Right ventricle myocardium superior (tissue), 1 donor: ENCODE measurements at places on chromosomes 5 and 9. TPM values are rescaled to one million over a fixed set of nuclear protein-coding genes. Genes with fewer than 3 reads are reported as not detected.

Gene ZNF608
- total RNA-seq, result 8.6 TPM

Gene FAM221B
- total RNA-seq, result not detected

Gene CCDC112
- 4.4 TPM for total RNA-seq

DNA sequence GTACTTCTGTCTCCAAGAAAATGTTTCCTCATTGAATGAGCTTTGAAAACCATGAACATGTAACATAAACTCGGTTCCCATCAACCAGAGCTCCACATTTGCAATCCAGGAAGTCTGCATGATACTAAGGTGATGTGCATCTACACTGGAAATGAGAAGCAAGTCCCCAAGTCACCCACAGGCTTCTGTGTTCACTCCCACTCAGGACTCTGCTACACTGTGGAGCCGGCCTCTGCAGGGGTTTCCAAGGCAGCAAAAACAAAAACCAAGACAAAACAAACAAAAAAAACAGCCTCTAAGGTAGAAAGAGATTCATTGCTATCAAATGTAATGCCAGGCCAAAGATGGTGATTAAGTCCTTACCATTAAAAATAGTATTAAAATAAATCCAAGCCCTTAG, 593.7 kb downstream of the IRX1 start:
- no peak for DNase-seq

GRCh38 chr5:126988021-126988569, 42.3 kb downstream of the MARCHF3 start:
- DNase-seq, result no peak

DNA sequence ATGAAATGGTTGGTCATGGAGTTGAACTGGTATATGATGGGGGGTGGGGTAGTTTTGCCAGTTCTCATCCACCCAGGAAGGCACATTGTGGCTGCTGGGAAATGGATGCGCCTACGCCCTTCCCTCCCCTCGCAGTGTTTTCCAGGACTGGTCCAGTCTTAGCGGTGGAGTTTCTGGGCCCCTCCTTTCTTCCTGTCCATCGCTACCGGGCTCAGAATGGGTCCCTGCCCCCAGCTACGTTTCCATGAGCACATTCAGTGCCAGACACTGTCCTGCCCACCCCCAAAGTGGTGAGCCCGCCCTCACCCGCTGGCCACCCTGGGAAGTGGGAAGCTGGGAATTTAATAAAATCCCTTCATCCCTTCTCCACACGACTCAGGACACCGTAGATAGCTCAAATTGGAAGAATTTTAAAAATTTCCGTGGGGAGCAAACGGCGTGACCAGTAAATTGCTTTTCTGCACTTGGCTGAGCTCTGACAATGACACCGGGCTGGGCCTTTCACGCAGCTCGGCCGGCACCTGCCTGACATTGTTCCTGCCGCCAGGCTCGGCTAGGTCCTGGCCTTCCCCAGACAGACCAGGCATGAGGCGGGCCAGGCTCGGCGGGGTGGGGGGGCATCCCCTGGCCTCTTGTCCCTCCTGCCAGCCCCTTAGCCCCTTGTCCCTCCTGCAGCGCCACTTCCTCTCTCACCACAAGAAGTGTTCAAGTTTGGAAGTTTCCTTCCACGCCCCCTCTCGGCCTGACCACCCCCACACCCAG, 3.6 kb downstream of the FGF18 start:
- DNase-seq, result peak; percentile 39

DNA sequence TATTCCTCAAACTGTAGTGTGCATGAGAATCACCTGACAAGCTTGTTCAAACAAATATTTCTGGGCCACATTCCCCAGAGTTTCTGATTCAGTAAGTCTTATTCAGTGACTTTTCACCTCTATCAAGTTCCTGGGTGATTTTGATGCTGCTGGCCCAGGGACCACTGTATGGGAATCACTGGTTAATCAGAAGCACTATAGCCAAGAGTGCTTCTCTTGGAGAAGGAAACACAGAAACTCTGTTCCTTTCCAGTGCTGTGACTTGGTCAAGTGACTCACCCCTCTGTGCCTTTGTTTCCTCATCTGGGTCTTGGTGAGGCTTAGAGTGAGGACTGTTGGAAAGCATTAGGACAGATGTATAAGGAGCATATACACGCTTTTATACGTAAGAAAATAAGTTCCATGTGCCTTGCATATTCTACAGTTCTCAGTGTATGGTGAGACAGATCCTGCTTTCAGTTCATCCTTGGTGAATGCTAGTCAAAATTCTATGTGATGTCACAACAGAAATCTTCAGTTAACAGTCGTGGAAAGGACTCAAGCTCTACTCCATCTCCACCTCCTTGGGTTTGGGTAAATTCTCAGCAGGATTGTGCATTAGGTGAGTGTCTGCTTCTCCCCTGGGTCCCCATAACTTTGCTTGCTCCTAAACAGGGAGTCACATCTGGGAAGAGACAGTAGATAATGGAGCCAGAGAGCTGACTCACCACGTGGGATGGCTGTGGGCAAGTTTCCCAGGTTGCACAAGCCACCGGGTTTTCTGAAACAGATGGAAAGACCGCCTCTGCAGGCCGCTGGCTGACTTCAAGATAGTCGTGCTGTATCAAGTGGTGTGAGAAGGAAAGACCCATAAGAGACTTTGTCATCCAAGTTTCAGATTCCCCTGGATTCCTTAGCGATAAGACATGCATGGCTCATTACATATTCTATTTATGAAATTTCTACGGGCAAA, 117.0 kb downstream of the NXNL2 start:
- DNase-seq, result peak; percentile 91

DNA sequence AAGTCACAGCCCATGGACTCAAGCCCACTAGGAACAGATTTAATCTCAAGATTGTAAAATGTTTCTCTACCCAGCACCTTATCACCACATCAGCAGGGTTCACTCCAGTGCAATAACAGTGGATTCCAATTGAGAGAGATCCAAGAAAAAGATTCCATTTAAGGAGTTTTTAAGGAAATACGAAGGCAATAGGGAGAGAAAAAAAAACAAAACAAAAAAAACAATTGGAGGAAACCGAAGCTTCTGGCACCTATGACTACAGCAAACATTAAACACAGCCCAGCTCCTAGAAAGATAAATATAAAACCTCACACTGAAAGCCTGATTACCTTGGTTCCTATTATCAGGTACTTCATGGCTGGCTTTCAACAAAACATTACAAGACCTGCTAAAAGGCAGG, 192.7 kb downstream of the DAB2IP start:
- no peak for DNase-seq

GRCh38 chr5:52469835-52470234, 317.9 kb upstream of the ITGA1 start:
- no peak for DNase-seq

DNA sequence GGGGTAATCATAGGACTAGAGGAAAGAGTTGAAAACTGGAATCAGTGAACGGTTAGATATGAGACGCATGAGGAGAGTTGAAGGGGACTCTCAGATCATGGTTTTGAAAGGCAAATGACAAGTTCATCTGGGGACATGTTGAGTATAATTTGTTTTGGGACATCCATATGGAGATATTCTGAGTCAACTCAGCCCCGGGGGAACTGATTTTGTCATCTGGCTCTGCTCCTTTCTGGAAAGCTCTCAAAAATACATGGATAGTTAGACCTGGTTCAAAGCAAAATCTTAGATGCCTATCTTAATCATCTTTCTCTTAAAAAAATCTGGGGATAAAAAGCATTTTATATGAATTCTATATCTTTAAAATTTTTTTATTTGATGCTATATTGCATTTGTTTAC, 161.2 kb downstream of the SNX18 start:
- no peak for DNase-seq

GRCh38 chr9:125922854-125923253, 175.7 kb downstream of the PBX3 start:
- DNase-seq, result no peak

GRCh38 chr5:139690803-139691629, 42.9 kb downstream of the CXXC5 start:
- no peak for DNase-seq

- peak; percentile 76 for DNase-seq
Observed at GRCh38 chr5:91151947-91152346, 231.2 kb downstream of the ARRDC3 start.

DNA sequence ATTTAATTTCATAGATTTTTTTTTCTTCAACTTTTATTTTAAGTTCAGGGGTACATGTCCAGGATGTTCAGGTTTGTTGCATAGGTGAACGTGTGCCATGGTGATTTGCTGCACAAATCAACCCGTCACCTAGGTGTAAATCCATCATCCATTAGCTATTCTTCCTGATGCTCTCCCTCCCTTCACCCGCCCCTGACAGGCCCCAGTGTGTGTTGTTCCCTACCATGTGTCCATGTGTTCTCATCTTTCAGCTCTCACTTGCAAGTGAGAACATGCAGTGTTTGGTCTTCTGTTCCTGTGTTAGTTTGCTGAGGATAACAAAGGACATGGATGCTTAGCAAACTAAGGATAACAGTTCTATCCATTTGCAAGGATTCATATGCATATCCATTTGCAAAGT, 209.1 kb upstream of the ADCY2 start:
- DNase-seq, result no peak
